ENCODE measurements at places on chromosomes 5 and 9.

DNA sequence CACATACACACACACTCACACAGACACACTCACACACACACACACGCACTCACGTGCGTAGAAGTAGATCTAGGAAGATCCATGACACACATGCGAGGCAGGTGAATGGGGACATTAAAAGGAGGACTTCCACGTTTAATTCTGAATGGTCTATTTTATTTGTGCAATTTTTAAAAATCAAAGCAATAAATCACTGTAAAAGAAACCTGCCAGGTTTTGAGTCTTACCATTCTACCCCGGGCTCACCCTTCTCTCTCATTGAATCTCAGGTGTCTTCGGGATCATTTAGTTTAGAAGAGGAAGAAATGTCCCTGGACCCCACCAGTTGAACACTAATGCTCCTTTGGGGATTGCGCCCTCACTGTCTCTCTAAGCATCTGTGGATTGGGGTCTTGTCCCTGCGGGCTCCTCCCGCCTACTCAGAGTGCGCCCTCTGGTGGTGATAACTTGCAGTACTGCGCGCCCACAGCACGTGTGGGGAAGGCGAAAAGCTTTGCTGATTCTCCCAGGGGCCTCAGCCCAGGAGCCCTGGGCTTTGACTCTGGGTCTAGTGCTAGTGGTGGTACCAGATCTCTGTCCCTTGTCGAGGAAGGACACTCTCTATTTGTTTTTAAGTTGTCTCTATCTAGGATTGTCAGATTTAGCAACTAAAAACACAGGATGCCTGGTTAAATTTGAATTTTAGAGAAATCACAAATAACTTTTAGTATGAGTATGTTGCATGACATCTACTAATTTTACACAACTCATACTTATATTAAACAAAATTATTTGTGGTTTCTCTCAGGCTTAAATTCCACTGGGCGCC is 34.8 kb downstream of the BOD1 start:
- no peaks in the 10 kb centered on the region for H3K27me3 ChIP-seq
- DNase-seq, result no peak
- H3K4me1 ChIP-seq, result no peaks in the 10 kb centered on the region
- no peak overlapping the region for H3K27ac ChIP-seq

DNA sequence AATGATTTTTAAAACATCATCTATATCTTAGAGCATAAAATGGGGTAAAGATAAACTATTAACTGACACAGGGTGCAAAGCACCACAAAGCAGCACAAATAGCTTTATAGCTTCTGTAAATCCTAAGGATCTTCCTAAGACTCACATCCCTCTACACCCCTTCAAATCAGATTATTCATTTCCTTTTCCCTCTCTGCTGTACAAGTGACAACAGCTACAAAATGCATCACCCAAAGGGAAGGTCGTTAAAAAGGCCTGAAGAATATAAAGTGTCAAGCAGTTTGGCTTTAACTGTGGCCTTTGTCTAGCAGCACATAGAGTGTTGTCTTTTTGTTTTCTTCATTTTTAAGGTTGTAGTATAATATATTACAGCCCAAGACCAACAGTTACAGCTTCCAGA is 422.1 kb downstream of the PDE4D start:
- H3K4me3 ChIP-seq, result no peak overlapping the region
- no peak for DNase-seq
- no peaks in the 10 kb centered on the region for H3K36me3 ChIP-seq
- no peaks in the 10 kb centered on the region for H3K4me1 ChIP-seq

- no peak overlapping the region for H3K27ac ChIP-seq
- no peak for DNase-seq
- no peaks in the 10 kb centered on the region for H3K36me3 ChIP-seq
- H3K27me3 ChIP-seq, result no peaks in the 10 kb centered on the region
- no peaks in the 10 kb centered on the region for H3K4me1 ChIP-seq
These were observed 11.4 kb upstream of the IL3 start for GRCh38 chr5:132049093-132049492.

GRCh38 chr5:56567278-56567677 is 248.1 kb upstream of the MAP3K1 start:
- DNase-seq, result no peak
- no peaks in the 10 kb centered on the region for H3K36me3 ChIP-seq
- H3K4me1 ChIP-seq, result peaks cover 6% of the 10 kb centered on the region
- no peak overlapping the region for H3K27ac ChIP-seq
- H3K27me3 ChIP-seq, result no peaks in the 10 kb centered on the region

- no peaks in the 10 kb centered on the region for H3K27me3 ChIP-seq
- H3K4me1 ChIP-seq, result peaks cover 9% of the 10 kb centered on the region
- H3K36me3 ChIP-seq, result no peaks in the 10 kb centered on the region
- no peak overlapping the region for H3K4me3 ChIP-seq
- no peak overlapping the region for H3K27ac ChIP-seq
These were observed 584.5 kb downstream of the TLE4 start for GRCh38 chr9:80156262-80156661.

- no peak overlapping the region for H3K27ac ChIP-seq
- DNase-seq, result no peak
- no peak overlapping the region for H3K4me3 ChIP-seq
- H3K4me1 ChIP-seq, result no peaks in the 10 kb centered on the region
These were observed 318.6 kb downstream of the CDH9 start for GRCh38 chr5:26719803-26720202.

DNA sequence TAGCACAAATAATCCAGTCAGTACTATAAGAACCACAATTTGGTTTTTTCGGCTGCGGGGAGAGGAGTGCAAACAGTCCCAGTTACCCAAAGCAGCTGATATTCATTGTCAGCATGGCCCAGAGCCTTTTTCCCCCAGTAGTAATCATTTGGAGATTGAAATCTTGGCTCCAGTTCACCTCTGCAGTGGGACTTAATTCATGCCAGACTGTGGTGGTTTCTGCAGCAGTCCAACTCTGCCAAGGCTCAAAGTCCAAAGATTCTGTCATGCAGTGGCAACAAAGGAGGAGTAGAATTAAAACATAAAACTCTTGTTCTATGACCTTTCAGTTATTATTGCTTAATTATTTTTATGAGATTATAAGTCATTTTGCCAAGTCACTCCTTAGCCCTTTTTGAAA is 25.0 kb upstream of the TRIM36 start:
- no peak overlapping the region for H3K27ac ChIP-seq
- DNase-seq, result no peak
- no peaks in the 10 kb centered on the region for H3K36me3 ChIP-seq
- H3K4me3 ChIP-seq, result no peak overlapping the region
- H3K27me3 ChIP-seq, result no peaks in the 10 kb centered on the region

GRCh38 chr9:108213511-108213910 is 642.3 kb downstream of the ACTL7B start:
- no peaks in the 10 kb centered on the region for H3K36me3 ChIP-seq
- no peaks in the 10 kb centered on the region for H3K4me1 ChIP-seq
- H3K27me3 ChIP-seq, result no peaks in the 10 kb centered on the region
- DNase-seq, result no peak
- no peak overlapping the region for H3K27ac ChIP-seq

GRCh38 chr9:5805478-5805877 is 27.4 kb downstream of the ERMP1 start:
- no peak overlapping the region for H3K4me3 ChIP-seq
- H3K4me1 ChIP-seq, result no peaks in the 10 kb centered on the region
- no peak for DNase-seq
- H3K27me3 ChIP-seq, result no peaks in the 10 kb centered on the region
- H3K27ac ChIP-seq, result no peak overlapping the region

GRCh38 chr9:103041961-103042360 is 46.8 kb downstream of the CYLC2 start:
- H3K27ac ChIP-seq, result no peak overlapping the region
- no peaks in the 10 kb centered on the region for H3K27me3 ChIP-seq
- no peak for DNase-seq
- no peaks in the 10 kb centered on the region for H3K4me1 ChIP-seq
- no peak overlapping the region for H3K4me3 ChIP-seq
- no peaks in the 10 kb centered on the region for H3K36me3 ChIP-seq

- H3K27me3 ChIP-seq, result no peaks in the 10 kb centered on the region
- no peaks in the 10 kb centered on the region for H3K36me3 ChIP-seq
- H3K4me1 ChIP-seq, result no peaks in the 10 kb centered on the region
- no peak overlapping the region for H3K27ac ChIP-seq
- H3K4me3 ChIP-seq, result no peak overlapping the region
- no peak for DNase-seq
These were observed 54.8 kb upstream of the HMHB1 start for GRCh38 chr5:143757116-143757515.

DNA sequence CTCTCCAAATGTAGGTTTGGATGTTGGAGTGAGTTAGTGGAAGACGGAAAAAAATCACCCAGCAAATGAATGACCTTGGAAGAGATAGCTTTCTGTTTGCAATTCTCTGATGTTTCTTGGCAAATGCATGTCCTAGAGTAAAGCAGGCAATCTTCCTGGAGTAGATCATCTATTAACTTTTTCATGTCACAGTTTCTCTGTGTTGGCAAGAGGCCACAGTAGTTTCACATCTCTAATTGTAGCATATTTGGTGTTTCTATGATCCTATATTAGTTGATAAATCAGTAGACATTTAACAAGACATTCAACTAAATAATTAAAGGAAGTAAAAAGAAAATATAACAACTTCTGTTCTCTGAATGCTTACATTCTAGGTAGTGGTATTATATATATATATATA is 138.2 kb upstream of the MINAR2 start:
- no peak overlapping the region for H3K27ac ChIP-seq
- H3K4me3 ChIP-seq, result no peak overlapping the region
- H3K4me1 ChIP-seq, result no peaks in the 10 kb centered on the region
- DNase-seq, result no peak

GRCh38 chr5:171512397-171512796 is 93.0 kb downstream of the FGF18 start:
- H3K36me3 ChIP-seq, result no peaks in the 10 kb centered on the region
- no peak overlapping the region for H3K4me3 ChIP-seq
- no peak for DNase-seq
- H3K27ac ChIP-seq, result no peak overlapping the region
- H3K27me3 ChIP-seq, result no peaks in the 10 kb centered on the region
- no peaks in the 10 kb centered on the region for H3K4me1 ChIP-seq

DNA sequence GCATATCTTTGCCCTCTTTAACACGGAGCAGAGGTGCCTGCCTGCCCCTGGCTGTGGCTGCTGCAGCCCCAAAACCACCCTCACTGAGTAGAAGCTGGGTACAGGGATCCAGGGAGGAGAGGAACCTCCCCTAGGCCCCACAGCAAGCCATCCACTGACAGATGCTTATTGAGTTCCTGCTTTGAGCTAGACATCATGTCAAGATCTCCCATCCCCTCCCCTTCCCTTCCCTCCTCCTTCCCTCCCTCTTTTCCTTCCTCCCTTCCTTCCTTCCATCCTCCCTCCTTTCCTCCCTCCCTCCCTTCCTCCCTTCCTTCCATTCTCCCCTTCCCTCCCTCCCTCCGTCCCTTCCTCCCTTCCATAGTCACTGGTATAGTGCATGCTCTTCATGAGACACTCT is 29.3 kb downstream of the GOLGA2 start:
- peak overlapping the region; percentile 77 for H3K27ac ChIP-seq
- DNase-seq, result no peak
- peaks cover 17% of the 10 kb centered on the region for H3K4me1 ChIP-seq
- H3K27me3 ChIP-seq, result no peaks in the 10 kb centered on the region
- no peak overlapping the region for H3K4me3 ChIP-seq

DNA sequence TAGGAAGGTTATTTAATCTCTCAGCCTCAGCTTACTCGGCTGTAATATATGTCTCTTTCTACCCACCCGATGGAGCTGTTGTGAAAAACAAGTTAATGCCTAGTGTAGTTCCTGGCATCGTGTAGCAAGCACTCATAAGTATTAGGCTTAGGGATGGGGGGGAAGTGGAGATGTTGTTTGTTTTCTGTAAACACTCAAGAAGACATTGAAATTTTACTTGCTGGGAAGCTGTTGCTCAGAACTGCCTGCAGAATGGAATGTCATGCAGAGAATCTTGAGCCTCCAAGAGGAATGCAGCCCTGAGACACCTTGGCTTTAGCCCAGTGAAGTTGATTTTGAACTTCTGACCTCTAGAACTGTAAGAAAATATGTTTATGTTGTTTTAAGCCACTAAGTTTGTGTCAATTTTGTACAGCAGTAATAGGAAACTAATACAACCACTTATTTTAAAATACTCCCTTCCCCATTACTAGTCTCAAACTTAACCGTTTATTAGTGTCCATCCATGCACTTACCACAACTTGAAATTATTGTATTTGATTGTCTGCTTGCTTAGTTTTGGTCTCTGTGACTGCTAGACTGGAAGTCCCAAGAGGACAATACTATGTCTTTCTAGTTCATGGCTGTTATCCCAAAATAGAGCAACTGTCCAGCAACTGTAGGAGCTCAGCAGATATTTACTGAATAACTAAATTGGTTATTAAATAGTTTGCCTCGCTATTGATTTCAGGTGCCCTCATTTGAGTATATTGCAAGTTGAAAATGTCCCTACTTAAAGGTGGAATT is 53.8 kb downstream of the MFAP3 start:
- DNase-seq, result no peak
- no peaks in the 10 kb centered on the region for H3K27me3 ChIP-seq
- no peak overlapping the region for H3K27ac ChIP-seq
- H3K4me3 ChIP-seq, result no peak overlapping the region
- H3K4me1 ChIP-seq, result no peaks in the 10 kb centered on the region
- H3K36me3 ChIP-seq, result no peaks in the 10 kb centered on the region

GRCh38 chr5:19605846-19606407 is 382.1 kb downstream of the CDH18 start:
- no peaks in the 10 kb centered on the region for H3K36me3 ChIP-seq
- no peak overlapping the region for H3K27ac ChIP-seq
- no peaks in the 10 kb centered on the region for H3K4me1 ChIP-seq
- H3K27me3 ChIP-seq, result no peaks in the 10 kb centered on the region

All from esophagus squamous epithelium (tissue), 5 donors.